Fibroblast of lung (primary cell): ENCODE measurements at places on chromosomes 4 and X. TPM values are rescaled to one million over a fixed set of nuclear protein-coding genes. Genes with fewer than 3 reads are reported as not detected.
A peak's percentile ranks its signal among the peaks of the same experiment; 100 is the strongest.

HAND2 gene
- under 0.01 TPM in 2 replicates for total RNA-seq

CTAG1B gene
- total RNA-seq = not detected in 2 replicates

OCIAD1 gene
- 75.8 and 92.8 TPM in 2 replicates for total RNA-seq

TLR8 gene
- total RNA-seq = not detected in 2 replicates

ELK1 gene
- total RNA-seq = 13.9 and 14.4 TPM in 2 replicates

MAGEB3 gene
- total RNA-seq = not detected in 2 replicates

SERPINA7 gene
- total RNA-seq = not detected in 2 replicates

BST1 gene
- total RNA-seq = 14.6 and 15.7 TPM in 2 replicates

RGN gene
- total RNA-seq = 15.4 and 23.8 TPM in 2 replicates

DNA sequence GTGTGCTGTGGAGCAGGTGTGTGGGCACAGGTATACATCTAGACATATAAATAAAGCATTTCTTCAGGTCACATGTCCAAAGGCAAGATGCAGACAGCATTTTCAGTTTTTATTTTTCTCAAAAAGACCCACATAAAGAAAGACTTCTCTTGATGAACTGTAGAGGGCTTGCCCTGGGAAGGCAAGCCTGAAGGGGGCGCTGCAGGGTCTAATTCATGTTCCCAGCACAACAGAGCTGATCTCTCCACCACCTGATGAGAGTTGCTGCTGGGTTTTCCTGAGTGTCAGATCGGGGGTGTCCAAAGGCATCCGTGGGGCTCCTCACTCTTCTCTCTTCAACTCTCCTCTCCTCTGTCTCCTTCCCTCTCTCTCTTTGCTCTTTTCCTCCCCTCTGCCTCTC lies 26.6 kb downstream of the ADRA2C start:
- H3K4me1 ChIP-seq = no peaks in the 10 kb centered on the region
- no peaks in the 10 kb centered on the region for H3K36me3 ChIP-seq
- H3K27ac ChIP-seq = no peak overlapping the region
- H3K27me3 ChIP-seq = no peaks in the 10 kb centered on the region

- H3K27ac ChIP-seq = no peak overlapping the region
- H3K4me3 ChIP-seq = no peak overlapping the region
- no peak for DNase-seq
- H3K4me1 ChIP-seq = peaks cover 9% of the 10 kb centered on the region
Measured at GRCh38 chr4:123651066-123651465, 254.5 kb downstream of the SPRY1 start.

- H3K27ac ChIP-seq = no peak overlapping the region
- H3K4me3 ChIP-seq = no peak overlapping the region
- no peaks in the 10 kb centered on the region for H3K4me1 ChIP-seq
- no peaks in the 10 kb centered on the region for H3K36me3 ChIP-seq
- H3K27me3 ChIP-seq = no peaks in the 10 kb centered on the region
- DNase-seq = peak; percentile 36
Measured at GRCh38 chr4:44629280-44629866, 22.1 kb downstream of the YIPF7 start.

DNA sequence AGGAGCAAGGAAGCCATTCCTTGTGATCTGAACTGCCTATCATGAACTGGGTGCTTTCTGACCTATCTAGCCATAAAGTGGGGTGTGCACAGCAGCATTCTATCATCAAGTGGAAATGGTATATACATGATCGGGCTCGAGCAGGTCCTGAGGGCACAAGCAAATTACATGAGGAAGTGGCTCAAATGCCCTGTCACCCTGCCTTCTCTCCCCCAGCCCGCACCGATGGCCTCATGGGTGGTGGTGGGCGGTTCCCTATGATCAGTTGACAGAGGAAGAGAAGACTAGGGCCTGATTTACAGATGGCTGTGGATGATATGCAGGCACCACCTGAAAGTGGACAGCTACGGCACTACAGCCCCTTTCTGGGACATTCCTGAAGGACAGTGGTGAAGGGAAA lies 46.3 kb upstream of the BCLAF3 start:
- H3K4me1 ChIP-seq = no peaks in the 10 kb centered on the region
- H3K36me3 ChIP-seq = no peaks in the 10 kb centered on the region
- no peaks in the 10 kb centered on the region for H3K27me3 ChIP-seq
- no peak overlapping the region for H3K27ac ChIP-seq
- H3K4me3 ChIP-seq = no peak overlapping the region

GRCh38 chr4:124144238-124144654 lies 568.3 kb downstream of the ANKRD50 start:
- H3K36me3 ChIP-seq = no peaks in the 10 kb centered on the region
- H3K4me1 ChIP-seq = no peaks in the 10 kb centered on the region
- no peaks in the 10 kb centered on the region for H3K27me3 ChIP-seq
- no peak overlapping the region for H3K4me3 ChIP-seq

DNA sequence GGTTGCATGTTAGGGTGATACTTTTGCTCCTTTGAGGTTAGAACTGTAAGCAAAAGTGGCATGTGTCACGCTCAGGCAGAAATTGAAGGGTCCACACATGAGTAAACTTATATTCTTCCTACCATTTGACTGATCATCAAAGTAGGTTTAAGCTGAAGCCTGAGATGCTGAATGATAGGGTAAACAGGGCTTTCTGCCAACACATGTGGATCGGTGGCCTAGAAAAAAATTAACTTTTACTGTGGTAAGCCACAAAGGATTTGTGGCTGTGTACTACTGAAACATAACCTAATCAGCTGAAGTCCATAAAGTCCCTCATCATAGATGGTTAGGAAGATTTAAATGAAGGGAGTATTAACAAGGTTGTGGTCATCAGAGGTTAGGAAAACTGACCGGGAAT lies 1070.1 kb downstream of the STPG2 start:
- H3K36me3 ChIP-seq = no peaks in the 10 kb centered on the region
- no peak overlapping the region for H3K27ac ChIP-seq
- no peaks in the 10 kb centered on the region for H3K4me1 ChIP-seq

- no peak overlapping the region for H3K4me3 ChIP-seq
- no peak for DNase-seq
- H3K27ac ChIP-seq = no peak overlapping the region
- H3K36me3 ChIP-seq = no peaks in the 10 kb centered on the region
- H3K4me1 ChIP-seq = no peaks in the 10 kb centered on the region
Measured at GRCh38 chrX:143669395-143669794, 33.5 kb upstream of the SLITRK4 start.

GRCh38 chr4:13912436-13912925 lies 285.0 kb upstream of the BOD1L1 start:
- H3K27ac ChIP-seq = no peak overlapping the region
- no peak overlapping the region for H3K4me3 ChIP-seq
- no peaks in the 10 kb centered on the region for H3K36me3 ChIP-seq
- H3K27me3 ChIP-seq = no peaks in the 10 kb centered on the region
- DNase-seq = no peak

- no peak for DNase-seq
- H3K27ac ChIP-seq = no peak overlapping the region
- no peak overlapping the region for H3K4me3 ChIP-seq
- no peaks in the 10 kb centered on the region for H3K27me3 ChIP-seq
Measured at GRCh38 chrX:262381-262909, 18.7 kb upstream of the PLCXD1 start.

GRCh38 chrX:22585831-22586230 lies 313.1 kb downstream of the CBLL2 start:
- no peaks in the 10 kb centered on the region for H3K27me3 ChIP-seq
- no peak for DNase-seq
- H3K27ac ChIP-seq = no peak overlapping the region
- no peak overlapping the region for H3K4me3 ChIP-seq
- no peaks in the 10 kb centered on the region for H3K4me1 ChIP-seq
- H3K36me3 ChIP-seq = no peaks in the 10 kb centered on the region

- no peaks in the 10 kb centered on the region for H3K27me3 ChIP-seq
- no peak overlapping the region for H3K4me3 ChIP-seq
- H3K27ac ChIP-seq = no peak overlapping the region
- no peak for DNase-seq
- no peaks in the 10 kb centered on the region for H3K4me1 ChIP-seq
Measured at GRCh38 chr4:49032440-49033161, 46.5 kb downstream of the CWH43 start.

DNA sequence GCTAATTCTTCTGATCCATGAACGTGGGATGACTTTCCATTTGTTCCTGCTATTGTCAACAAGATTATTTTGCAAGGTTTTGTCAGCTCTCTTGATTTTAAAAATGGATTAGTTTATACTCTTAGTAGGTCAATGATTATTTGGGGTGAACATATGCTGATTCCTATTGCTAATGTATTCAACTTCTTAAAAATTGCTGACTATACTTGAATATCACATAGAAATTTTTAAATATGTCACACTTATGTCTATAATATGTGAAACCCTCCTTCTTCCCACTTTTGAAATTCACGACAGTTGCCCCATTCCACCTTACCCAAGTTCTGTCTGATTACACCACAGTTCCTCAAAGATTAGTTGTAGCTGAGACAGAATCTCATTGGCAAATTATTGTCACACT lies 465.7 kb upstream of the TENM3 start:
- no peaks in the 10 kb centered on the region for H3K4me1 ChIP-seq
- no peak overlapping the region for H3K4me3 ChIP-seq
- no peaks in the 10 kb centered on the region for H3K36me3 ChIP-seq
- no peak overlapping the region for H3K27ac ChIP-seq

DNA sequence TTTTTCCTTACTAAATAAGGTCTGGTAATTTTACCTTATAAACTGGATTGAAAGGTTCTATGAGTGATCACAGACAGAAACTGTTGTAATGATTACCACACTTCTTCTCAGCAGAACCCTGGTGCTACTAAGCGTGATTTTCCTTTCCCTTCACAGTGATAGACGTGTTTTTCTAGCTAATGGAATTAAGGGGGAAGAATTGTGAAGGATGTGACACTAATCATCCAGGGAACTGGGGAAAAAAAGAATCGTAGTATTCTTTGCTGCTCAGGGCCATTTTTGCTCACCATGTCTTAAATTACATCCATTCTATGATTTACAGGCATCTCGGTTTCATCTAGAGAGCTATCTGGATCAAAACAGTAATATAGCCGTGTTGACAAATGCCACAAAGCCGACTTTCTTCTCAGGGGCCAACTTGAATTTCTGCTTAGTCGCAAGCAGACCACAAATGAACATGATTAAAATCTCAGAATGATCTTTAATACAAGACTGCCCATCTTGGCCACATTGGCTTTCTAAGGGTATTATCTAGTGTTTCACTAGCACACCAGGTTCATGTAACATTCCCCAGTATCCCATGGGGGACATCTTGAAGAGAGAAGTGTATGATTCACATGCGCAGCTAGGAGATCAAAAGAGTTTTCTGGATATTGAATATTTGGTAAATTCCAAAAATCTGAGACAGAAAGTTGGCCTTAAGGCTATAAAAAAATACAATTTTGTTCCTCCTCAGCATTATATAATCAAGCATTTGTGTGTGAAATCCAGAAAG lies 154.0 kb downstream of the UGT8 start:
- DNase-seq = no peak
- no peaks in the 10 kb centered on the region for H3K36me3 ChIP-seq
- no peak overlapping the region for H3K4me3 ChIP-seq
- H3K27ac ChIP-seq = no peak overlapping the region
- H3K27me3 ChIP-seq = no peaks in the 10 kb centered on the region
- H3K4me1 ChIP-seq = no peaks in the 10 kb centered on the region

- peak overlapping the region; percentile 50 for H3K27ac ChIP-seq
- no peak overlapping the region for H3K4me3 ChIP-seq
- no peaks in the 10 kb centered on the region for H3K27me3 ChIP-seq
- peaks cover 13% of the 10 kb centered on the region for H3K4me1 ChIP-seq
- DNase-seq = no peak
Measured at GRCh38 chr4:726838-727237, 21.2 kb downstream of the PCGF3 start.

GRCh38 chr4:40193578-40193977 lies 3.3 kb upstream of the RHOH start:
- H3K36me3 ChIP-seq = no peaks in the 10 kb centered on the region
- DNase-seq = no peak
- H3K4me1 ChIP-seq = no peaks in the 10 kb centered on the region
- H3K27me3 ChIP-seq = no peaks in the 10 kb centered on the region
- no peak overlapping the region for H3K4me3 ChIP-seq

GRCh38 chr4:87881115-87881514 lies 48.3 kb downstream of the MEPE start:
- H3K4me3 ChIP-seq = no peak overlapping the region
- peak; percentile 32 for DNase-seq
- no peaks in the 10 kb centered on the region for H3K36me3 ChIP-seq
- no peak overlapping the region for H3K27ac ChIP-seq
- H3K4me1 ChIP-seq = no peaks in the 10 kb centered on the region
- H3K27me3 ChIP-seq = no peaks in the 10 kb centered on the region
